Globus pallidus (tissue), 1 donor: ENCODE measurements at places on chromosomes 2 and 18.

GRCh38 chr2:46545015-46545839, 65.9 kb downstream of the TMEM247 start:
- DNase-seq, result no peak

DNA sequence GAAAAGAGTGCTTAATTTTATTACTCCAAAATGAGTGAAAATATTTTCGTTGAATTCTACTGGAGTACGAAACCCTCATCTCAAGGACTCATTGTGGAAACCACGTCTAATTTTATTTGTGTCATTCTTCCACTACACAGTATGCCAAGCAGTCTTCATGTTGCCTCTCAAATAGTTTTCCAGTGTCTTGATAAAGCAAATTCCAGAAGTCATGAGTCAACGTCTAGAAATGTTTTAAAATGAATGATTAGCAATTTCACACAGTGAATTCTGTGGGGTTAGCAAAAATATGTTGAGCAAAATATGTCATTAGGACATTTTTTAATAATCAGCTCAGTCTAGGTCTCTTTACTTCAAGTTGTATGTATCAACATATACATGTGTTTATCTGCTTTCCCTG, 865.5 kb downstream of the DSC3 start:
- DNase-seq, result no peak

DNA sequence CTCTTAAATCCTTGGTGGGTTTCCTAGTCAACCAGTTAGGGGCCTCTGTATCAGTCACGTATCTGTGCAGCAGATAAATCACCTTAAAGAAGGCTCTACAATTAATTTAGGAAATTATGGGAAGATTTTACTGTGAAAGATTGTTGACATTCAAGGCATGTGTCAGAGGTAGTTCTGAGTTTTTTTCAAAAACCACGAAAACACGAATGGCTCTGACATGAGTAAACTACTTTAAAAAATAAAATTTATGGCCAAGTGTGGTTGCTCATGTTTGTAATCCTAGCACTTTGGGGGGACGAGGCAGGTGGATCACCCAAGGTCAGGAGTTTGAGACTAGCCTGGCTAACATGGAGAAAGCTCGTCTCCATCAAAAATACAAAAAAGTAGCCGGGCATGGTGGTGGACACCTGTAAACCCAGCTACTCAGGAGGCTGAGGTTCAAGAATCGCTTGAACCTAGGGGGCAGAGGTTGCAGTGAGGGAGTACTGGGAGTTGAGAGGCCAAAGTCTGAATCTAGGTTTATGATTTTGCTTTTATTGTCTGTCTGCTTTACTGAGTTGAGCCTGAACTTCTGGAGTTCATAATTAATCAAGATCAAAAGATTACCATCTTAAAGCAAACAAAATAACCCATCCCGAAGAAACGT, 77.1 kb downstream of the SPRED2 start:
- DNase-seq, result no peak

DNA sequence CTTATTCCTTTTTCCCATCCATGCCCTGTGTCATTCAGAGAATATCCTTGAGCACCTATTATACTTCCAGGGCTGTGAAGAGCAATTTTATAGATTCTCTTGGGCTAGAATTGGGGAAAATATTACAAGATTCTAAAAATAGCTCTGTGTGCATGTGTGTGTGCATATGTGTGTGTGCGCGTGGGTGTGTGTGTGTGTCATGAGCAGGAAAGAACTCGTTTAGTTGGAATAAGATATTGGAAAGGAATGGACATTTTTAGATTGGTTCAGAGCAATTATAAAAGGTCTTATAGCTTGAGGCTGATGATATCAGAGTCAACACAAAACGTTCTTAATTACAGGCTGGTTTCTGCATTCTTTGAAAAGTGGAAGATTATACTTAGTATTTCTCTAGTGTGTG, 212.1 kb upstream of the COPS8 start:
- no peak for DNase-seq

GRCh38 chr2:47070155-47070919, 84.8 kb downstream of the STPG4 start:
- DNase-seq, result no peak

- no peak for DNase-seq
These were observed 1002.8 kb upstream of the NRXN1 start for GRCh38 chr2:52034706-52035105.

DNA sequence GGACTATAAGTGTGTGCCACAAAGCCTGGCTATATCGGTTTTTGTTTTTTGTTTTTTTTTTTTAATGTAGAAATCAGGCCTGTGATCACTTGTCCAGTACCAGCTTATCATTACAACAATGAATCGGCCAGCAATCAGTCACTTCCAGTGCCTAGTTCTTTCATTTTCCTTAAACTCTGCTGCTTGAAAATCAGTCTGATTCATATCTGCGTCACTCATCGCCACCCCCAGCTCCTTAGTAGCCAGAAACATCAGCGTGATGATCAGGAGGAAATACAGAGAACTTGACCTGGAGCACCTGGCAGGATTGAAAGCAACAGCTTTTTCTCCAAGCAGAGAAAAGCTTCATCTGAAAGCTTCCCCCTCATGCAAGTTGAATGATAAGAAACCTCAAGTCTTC, 75.4 kb downstream of the SPTBN1 start:
- no peak for DNase-seq

DNA sequence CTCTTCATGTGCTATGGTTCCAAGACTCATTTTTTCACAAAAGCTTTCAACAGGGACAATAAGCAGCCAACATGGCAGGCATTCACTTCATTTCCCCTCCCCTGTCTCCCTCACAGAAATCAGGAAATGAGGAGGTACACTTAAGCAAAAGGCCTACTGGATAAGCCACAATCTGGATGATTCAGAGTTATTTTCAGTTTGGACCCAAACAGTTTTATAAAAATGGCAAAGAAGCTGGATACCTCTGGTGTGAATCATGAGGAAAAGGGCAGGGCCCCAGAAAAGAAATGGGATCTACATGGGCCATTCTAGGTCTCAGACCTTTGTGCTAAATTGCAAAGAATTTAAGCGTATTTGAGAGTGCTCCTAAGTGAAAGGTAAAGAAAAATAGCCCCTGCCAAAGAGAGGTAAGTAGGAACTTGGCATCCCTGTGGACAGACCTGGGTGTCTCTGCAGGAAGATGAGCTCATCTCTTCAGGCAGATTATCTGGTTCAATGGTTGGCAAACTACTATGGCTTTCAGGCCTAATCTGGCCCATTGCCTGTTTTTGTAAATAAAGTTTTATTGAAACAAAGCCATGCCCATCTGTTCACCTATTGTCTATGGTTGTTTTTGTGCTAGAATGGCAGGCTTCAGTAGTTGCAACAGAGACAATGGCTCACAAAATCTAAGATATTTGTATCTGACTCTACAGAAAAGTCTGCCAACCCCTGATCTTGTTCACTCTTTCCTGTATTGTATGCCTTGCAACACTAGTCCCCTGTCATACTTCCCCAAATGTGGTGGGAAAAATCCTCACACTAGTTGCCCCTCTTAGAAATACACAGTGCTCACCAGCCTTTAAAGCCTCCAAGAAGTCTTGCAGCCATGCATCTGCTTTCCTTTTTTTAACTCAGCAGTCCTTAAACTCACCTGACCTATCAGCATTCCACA, 315.0 kb downstream of the ALK start:
- no peak for DNase-seq

DNA sequence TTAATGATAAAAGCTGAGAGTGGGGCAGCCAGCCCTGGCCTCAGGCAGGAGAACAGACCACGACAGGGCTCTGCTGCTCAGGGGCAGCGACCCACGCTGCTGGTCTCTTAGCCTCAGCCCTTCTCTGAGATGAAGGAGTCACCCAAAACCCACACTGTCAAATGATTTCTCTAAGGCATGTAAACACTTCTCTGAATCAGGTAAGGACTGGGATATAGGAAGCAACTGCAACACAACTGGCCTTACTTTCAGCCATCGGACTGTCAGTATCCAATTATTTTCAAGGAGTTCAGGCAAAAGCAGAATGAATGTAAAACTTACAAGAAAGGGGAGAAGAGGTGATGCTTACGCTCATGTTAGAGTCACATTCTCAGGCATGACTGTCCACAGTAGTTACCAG, 21.8 kb downstream of the ERFE start:
- DNase-seq, result no peak

- no peak for DNase-seq
These were observed 180.9 kb downstream of the ZBTB7C start for GRCh38 chr18:48228301-48228715.

DNA sequence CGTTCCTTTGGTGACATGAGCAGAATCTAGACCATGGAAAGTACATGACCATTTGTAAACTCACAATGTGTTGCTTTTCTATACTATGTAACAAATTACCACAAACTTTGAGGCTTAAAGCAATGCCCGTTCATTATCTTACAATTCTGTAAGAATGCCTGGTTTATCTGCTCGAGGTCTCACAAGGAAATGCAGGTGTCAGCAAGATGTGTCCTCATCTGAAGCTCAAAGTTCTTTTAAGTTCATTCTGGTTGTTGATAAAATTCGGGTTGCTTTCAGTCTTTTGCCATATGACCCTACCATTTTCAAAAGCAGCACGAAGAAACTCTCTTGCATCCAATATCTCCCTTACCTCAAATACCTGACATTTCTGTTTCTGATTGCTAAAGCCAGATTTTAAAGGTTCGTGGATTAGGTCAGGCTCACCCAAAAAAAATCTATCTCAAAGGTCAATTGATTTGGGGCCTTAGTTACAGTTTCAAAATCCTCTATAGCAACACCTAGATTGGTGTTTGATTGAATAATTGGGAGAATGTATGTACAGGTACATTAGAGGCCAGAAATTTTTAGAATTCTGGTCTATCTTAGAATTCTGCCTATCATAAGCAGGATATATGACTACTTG, 125.9 kb downstream of the TMEM131 start:
- no peak for DNase-seq

GRCh38 chr18:44238911-44239310, 441.8 kb upstream of the SETBP1 start:
- DNase-seq, result no peak

DNA sequence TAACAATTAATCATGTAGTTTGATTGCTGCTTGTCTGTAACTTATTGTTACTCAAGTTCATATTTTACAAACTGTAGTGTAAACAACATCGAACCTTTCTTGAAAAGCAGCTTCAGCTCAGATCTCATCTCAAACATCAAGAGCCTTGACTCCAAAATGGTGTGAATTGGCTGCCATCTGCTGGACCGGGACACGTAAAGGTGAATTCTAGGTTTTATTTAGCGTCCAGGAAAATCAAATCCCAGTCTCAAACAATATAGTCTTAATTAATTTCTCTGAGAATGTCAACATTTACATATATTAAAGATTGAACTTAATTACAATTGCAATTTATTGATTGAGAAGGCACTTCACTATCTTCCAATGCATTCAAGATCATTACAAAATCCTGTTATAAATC, 453.0 kb downstream of the GALR1 start:
- DNase-seq, result peak; percentile 5

GRCh38 chr18:32317651-32318050, 127.8 kb downstream of the MEP1B start:
- no peak for DNase-seq

DNA sequence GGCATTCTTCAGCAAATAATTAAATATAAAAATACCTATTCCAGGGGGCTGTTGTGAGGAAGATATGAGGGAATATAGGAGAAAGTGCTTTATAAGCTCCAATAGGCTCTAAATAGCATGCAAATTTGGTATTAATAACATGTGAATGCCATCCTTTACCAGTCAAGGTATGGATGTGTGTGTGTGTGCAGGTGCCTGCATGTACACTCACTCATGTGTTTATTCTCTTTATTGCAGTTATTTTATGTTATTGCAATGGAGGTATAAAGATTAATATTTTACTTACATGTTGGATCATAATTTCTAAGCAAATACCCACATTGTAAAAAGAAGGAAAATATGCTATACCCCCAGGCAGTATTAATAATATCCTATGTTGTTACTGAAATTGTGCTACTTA, 1093.0 kb upstream of the GYPC start:
- no peak for DNase-seq

- DNase-seq, result no peak
These were observed 116.1 kb downstream of the SPTBN1 start for GRCh38 chr2:54572262-54572635.

- DNase-seq, result peak; percentile 37
These were observed 69.9 kb upstream of the DLX2 start for GRCh38 chr2:172172513-172173173.

- DNase-seq, result no peak
These were observed 22.8 kb upstream of the SCN7A start for GRCh38 chr2:166516712-166517303.

- no peak for DNase-seq
These were observed 379.0 kb upstream of the GCFC2 start for GRCh38 chr2:76089683-76090082.

DNA sequence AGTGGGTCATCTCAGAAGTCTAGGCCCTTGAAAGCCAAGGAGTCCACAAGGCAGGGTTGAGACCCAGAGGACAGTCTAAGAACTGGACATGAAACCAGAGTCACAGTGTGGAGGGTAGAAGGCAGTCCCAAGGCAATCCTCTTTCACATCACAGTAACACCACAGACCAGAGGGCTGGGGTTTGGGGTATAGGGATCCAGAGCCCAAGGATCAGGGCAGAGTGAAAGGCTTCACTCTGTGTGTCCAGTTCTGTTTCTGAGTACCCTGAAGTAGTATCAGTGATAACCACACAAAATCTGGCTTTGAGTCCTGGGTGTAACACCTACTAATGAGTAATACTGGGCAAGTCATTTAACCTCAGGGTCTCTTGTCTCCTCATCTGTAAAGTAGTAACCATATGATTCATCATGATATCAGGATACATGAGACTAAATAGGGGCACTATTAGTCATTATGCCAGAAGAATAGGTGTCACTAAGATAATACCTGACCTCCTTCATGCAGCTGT, 91.0 kb downstream of the ICA1L start:
- no peak for DNase-seq

GRCh38 chr2:129255610-129256313, 723.7 kb upstream of the RAB6C start:
- DNase-seq, result no peak
